ENCODE measurements at places on chromosomes 12 and 14.

DNA sequence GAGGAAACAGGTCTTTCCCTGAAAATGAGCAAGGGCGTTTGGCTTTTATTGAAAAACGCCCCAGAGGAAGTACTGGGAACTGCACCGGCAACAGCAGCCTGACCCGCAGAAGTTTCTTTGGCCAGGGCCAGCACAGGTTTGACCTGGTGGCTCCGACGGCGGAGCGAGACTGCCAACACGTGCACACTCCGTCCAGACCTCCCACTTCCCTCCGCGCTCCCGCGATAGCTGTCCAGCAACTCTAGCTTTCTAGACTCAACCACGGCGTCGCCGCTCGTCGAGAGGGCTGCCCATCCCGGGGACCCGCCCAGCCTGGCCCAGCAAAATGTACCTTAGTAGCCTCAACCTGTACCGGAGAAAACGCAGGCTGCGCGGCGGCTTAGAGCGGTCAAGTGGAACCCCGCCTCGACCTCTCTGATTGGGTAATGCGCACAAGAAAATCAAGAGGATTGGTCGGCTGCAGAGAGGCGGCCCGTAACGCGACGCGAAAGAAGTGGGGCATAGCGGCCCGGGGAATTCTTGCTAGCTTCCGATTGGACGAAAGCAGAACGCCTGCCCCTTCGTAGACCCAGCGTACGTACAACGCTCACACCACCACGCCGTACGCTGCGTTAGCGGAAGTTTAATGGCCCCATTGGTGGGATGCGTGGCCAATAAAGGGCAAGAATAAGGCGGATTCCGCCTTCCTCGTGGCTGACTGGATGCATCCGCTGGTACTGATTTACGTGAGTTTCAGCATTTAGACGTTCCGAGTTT lies at the start of gene WDR89:
Gene WDR89 (minus strand): TSS at position 399 of the 756 bp plus-strand sequence. CDS start 41,929 bp downstream, outside the sequence.
- peak; percentile 100 for DNase-seq

DNA sequence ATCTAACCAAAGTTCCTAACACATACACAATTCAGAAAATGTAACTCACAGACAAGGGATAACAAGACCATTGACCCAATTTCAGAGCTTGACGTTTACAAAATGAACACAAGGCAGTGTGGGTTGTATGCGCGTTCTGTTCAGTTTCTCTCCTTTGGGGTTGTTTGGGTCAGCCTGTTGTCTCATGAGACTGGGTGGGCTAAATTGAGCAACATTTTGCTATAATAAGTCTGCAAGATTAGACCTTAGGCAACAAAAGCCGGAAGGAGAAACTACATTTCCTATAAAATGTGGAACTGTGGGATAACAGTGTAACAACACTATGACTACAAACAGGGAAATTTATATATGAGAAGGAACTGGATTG lies 18.8 kb upstream of the LTA4H start:
- no peak for DNase-seq

- no peak for DNase-seq
These were observed 41.9 kb downstream of the CCNK start for GRCh38 chr14:99522934-99523703.

DNA sequence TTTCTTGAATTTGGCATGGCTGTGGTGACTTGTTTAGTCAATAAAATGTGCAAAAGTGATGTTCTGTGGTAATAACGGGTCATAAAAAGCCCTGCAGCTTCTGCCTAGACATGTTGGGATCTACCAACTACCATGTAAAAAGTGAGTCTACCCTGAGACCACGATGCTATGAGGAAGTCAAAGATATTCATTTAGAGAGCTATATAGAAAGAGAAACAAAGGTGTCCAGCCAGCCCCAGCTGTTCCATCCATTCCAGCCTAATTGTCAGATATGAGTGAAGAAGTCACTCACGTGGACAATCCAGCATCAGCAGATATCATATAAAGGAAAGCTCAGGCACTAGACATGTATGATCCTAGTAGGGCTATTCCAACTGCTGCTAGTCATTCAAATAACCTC lies 117.2 kb upstream of the SSTR1 start:
- DNase-seq, result no peak

GRCh38 chr12:10153271-10154144 lies 18.4 kb downstream of the OLR1 start:
- DNase-seq, result peak; percentile 61

DNA sequence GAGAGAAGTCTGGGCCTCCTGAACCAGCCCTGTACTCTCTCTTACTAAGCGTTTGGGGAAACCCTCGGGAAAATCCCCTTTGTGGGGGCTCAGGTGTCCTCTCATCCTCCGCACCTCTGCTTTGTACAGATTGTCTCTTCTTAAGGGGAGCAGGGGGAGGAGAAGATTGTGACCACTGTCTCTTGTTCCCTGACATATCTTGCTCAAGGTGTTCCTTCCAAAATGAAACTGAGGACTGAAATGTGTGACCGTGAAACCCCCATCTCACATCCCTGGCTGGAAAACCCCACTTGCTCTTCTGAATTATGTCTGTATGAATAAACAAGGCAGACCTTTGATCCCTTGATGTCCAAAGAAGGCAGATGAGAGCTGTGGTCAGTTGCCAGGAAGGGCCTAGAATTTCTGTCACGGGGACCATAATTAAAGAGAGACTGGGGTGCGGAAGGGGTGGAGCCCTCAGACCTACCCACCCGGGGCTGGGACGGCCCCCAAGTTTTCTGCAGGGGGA lies 369.8 kb downstream of the AACS start:
- no peak for DNase-seq

DNA sequence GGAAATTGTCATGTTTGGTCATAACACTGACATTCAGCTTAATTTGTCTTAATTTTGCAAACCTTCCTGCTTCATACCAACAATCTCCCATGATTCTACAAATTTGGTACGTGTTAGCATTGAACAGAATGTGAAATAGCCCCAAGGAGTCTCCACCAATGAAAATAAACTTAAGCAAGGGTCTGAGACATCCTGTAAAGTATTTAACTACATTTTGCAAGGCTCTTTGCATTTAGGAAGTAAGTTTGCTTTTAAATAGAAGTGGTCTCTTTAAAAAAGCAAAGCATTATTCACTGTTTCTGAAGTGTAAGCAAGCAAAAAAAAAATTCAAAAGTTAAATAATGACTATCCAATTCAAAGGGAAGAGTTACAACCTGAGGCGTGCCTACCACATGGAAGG lies 79.9 kb downstream of the WASHC3 start:
- no peak for DNase-seq

- no peak for DNase-seq
These were observed 434.6 kb downstream of the ADAMTS20 start for GRCh38 chr12:43117226-43117930.

DNA sequence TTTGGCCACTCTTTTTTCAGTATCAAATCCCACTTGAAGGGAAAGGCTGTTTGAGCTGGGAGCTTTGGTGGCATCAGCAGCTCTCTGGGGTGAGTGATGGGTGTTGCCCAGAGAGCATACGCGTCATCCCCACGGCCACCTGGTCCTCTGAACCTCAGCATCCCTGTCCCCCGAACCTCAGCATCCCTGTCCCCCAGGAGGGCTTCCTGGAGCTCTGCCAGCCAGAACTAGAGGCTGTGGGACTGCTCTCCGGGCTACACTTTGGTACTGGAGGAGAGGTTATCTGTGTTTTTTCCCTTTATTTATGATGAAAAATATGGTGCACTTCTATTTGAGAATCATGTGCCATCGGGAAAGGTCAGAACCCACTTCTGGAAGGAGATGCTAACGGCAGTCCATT lies 131.5 kb upstream of the RTL1 start:
- no peak for DNase-seq

DNA sequence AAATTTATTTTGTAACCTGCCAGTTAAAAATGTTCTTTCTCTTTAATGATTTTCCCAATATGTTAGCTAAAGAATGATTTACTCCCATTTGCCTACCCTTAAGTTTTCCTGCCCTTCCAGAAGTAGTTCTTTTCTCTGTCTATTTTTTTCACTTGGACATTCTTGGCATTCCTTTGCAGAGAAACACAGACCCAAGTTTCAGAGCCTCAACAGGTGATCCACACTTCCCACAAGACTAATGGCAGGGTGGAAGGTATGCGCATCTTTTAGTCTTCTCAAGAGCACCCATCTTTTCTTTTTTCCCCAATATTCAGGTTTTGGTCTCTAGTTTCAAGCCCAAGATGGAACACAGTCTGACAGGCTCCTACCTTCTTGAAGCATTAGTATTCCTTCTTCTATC lies 420.7 kb downstream of the ADAMTS20 start:
- DNase-seq, result no peak

GRCh38 chr12:27293463-27293862 lies 39.2 kb upstream of the BMAL2 start:
- DNase-seq, result no peak

- DNase-seq, result no peak
These were observed 82.4 kb upstream of the MYF6 start for GRCh38 chr12:80625051-80625450.

DNA sequence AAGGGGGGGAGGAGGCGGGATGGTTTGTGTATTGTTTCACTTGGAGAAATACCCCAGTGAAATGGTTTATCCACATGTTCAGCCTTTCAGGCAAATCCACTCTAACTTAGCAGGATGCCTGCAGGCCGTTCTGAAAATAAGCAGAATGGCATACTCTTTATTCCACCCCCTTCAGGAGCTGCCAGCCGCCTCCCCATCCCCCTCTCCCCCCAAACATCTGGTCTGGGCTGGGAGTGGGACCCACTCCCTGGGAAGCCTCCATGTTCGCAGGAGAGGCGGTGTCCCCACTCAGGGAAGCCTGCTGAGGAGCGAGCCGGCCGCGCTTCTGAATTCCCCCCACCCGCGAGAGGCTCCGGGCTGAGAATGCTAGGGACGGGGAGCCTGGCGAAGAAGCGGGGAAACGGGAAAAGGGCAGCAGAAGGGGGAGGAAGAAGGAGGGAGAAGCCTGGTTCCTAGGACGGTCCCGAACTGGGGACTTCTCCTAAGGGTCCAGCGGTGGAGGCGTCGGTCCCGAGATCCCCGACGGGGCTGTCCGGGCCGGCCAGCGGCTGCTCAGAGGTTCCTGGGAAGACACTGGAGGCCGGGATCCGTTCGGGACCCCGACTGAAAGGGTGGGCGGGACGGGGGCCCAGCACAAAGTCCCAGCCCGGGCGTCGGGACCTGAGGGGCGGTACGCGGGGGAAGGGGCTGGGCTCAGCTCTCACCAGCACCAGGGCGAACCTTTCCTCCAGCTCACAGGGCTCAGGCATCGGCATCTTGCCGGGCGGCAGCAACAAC lies 666 bp downstream of the FMNL3 start:
- DNase-seq, result no peak

GRCh38 chr12:127393896-127394295 lies 873.1 kb upstream of the TMEM132C start:
- no peak for DNase-seq

DNA sequence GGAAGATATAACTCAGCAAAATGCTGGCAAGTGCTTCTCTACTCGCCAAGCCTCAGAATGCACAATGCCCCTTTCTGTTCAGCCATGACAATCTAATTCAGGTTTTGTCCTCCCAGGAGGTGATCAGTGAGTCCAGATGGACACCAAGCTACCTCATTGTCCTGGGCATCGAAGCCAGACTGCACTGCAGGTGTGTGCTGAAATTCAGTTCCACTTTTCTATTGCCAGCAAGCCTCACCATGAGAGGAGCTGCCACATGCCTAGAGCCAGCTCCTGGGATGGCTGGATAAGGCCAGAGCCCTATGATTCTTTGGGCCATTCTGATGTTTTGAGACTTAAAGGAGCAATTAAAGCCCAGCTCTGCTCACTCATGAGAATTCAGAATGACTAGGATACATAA lies 186.7 kb downstream of the GRIN2B start:
- DNase-seq, result no peak

DNA sequence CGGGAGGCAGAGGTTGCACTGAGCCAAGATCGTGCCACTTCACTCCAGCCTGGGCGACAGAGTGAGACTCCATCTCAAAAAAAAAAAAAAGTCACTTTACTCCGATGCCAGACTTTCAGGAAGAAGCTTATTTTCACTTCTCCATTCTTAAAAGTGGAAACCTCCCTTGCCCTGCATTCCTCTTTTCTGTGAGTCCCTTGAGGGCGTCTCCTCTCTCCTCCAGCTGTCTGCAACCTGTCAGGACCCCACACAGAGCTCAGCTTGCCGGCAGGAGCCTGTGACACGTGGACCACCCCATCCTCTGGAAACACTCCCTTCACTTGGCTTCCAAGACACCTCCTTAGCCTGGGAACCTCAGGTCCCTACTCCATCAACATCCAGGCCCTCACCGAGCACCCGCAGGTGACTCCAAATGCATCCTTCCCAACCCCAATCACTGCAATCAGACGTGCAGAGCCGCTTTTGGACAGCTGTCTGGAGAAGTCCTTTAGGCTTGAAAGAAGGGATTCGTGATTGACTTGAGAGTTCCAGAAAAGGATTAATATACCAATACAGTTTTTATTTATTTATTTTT lies 34.3 kb downstream of the SLC15A4 start:
- no peak for DNase-seq

GRCh38 chr12:97597031-97597751 lies 134.6 kb downstream of the RMST start:
- no peak for DNase-seq

DNA sequence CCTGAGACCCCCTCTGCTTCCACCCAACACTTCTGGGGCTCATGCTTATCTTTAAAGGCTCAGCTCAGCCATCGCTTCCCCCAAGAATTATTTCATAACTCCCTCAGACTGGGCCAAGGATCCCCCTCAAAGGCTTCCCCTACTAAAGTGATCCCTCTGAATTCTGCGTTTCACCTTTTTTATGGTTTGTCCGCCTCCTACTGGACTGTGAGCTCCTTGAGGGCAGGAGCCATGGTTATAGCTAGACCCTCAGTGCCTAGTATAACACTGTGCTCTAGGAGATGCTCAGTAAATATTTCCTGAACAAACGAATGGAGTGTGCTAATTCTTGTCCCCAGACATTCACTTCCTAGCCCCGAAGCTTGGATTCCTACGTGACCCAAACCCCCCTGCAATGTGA lies 20.5 kb upstream of the SRRM4 start:
- DNase-seq, result no peak

GRCh38 chr14:99619835-99620834 lies 16.1 kb upstream of the CCDC85C start:
- no peak for DNase-seq

DNA sequence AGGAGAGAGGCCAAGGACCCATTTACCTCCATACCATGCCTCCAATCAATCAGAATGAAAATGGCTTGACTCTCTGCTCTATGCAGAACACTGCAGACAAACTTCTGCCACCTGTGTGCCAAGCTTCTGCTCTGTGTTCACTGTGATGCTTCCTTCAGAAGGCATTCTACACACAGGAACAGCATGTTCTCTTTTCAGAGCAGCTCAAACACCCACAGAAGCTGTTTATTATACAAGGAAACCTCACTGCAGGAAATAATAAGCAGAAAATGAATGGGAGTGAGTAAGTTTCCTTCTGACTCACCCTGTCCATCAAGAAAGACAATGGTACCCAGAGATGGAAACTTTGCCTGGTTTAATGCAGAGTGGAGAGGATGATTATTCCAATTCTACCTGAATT lies 2.4 kb upstream of the ESR2 start:
- DNase-seq, result no peak

- DNase-seq, result no peak
These were observed 213.1 kb downstream of the TMEM121 start for GRCh38 chr14:105739331-105740102.

- no peak for DNase-seq
These were observed 545 bp downstream of the SMARCC2 start for GRCh38 chr12:56188778-56189098.

- peak; percentile 50 for DNase-seq
These were observed 25.7 kb downstream of the FGF23 start for GRCh38 chr12:4353785-4354208.

Data from hematopoietic multipotent progenitor cell treated with erythropoietin and hydrocortisone succinate and interleukin-3 and kit ligand, for 8 days (in vitro differentiated cells).